ENCODE measurements at places on chromosomes 1 and 21.

- no peak for DNase-seq
Measured at GRCh38 chr21:31124010-31124409, 85.7 kb upstream of the KRTAP19-8 start.

GRCh38 chr1:101073836-101074235 is 48.3 kb upstream of the DPH5 start:
- no peak for DNase-seq

DNA sequence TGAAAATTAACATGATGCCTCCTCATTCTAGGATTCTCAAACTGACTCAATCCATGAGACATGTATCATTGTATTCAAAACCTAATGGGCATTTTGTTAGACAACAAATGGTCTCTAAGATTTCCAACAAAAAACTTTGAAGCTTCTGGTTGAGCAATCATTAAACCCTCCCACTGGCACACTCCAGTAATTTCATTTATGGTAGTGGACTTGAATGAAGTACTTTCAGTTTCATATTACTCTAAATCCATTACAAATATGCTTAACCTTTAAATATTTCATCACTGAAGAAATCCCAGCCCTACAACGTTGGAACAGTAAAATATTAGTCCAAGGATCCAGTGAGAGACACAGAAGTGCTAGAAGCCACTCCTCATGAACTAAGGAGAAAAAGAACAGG is 43.5 kb downstream of the GBP6 start:
- DNase-seq, result no peak

DNA sequence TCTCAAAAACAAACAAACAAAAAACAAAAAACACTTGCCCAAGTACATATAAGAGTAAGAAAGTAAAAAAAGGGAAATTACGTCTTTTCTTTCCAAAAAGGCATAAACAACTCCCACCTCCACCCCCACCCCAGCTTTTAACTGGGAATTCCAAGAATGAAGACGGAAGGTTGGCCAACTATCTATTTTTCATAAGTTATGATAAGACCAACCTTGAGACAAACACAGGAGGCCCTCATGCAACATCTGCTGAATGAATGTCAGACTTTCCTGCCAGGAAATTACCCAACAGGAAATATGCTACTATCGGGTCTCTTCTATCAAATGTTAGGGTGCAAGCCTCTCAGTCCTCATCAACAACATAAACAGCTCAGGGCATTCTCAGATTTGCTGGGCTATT is 1.9 kb downstream of the BSDC1 start:
- DNase-seq, result no peak

GRCh38 chr1:247211339-247211738 is 39.5 kb upstream of the ZNF124 start:
- DNase-seq, result no peak

GRCh38 chr1:119219711-119220110 is 79.3 kb upstream of the WARS2 start:
- no peak for DNase-seq

GRCh38 chr1:178630417-178630816 is 94.6 kb upstream of the RALGPS2 start:
- DNase-seq, result no peak

GRCh38 chr1:174815036-174815435 is 184.7 kb upstream of the CACYBP start:
- DNase-seq, result no peak

DNA sequence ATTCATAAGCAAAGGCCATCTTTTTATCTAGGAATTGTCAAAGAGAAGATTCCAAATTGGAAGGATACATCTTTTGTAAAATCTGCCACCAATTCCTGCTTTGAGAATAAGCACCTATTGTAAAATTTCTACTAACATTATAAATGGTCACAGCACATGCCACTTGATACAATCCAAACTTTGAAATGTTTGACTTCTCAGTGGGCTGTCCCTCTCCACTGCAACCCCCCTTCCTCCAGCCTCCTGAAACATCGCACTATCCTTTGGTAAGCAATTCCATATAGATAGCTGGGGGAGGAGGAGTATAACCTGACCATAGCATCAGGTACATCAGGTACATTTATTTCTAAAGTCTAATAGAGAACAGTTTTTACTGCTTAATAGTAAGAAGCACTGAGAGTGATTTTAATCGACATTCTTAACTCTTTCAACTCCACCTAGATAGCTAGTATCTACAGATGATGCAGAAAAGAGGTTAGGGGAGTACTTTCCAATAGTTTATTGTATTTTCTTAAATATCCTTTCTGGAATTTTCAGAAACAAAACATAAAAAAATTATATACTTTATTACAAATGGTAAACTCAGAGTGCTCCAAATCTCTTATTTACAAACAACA is 2.9 kb downstream of the JUN start:
- no peak for DNase-seq

- DNase-seq, result no peak
Measured at GRCh38 chr1:203601716-203602309, 24.8 kb upstream of the ATP2B4 start.

Data from stimulated activated CD4-positive, alpha-beta T cell treated with anti-CD3 and anti-CD28 coated beads, Interleukin-15, amount 100 ng/mL, for 1 hour (primary cell).